ENCODE measurements at places on chromosomes 7 and 10.
A peak's percentile ranks its signal among the peaks of the same experiment; 100 is the strongest.

DNA sequence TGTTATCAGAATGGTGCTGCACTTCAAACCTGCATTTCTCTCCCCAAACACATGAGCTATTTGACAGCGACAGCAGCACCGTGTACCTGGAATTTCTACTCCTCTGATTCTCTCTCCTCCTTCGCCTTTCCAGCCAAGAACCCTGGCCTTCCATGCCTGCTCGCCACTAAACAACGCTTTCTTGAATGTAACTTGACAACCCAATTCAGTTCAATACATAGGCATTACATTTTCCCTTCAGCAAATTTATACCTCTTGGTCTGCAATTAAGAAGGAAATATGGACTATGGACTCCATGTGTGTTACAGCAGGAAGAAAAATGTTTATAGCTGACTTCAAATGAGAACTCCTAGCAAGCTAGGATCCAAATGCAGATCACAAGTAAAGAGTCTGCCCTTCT lies 162.6 kb upstream of the AUTS2 start:
- no peak for DNase-seq

DNA sequence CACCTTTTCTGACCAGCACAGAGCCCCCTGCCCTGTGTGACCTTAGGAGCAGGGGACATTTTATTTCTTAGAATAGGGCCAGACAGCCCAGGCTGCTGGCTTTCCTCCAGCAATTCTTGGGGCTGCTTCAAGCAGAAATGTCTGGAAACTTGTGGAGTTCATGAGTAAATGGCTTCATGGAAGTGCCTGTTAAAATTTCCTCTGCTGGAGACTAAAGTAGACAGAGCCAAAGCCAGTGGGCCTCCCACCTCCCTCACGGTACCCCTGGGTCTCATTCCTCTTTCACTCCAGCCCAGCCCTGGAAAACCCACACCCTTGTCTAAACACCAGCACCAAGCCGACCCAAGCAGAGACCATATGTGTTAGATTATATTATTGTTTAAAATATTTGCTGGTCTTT lies 505.5 kb upstream of the ZMIZ1 start:
- no peak for DNase-seq

DNA sequence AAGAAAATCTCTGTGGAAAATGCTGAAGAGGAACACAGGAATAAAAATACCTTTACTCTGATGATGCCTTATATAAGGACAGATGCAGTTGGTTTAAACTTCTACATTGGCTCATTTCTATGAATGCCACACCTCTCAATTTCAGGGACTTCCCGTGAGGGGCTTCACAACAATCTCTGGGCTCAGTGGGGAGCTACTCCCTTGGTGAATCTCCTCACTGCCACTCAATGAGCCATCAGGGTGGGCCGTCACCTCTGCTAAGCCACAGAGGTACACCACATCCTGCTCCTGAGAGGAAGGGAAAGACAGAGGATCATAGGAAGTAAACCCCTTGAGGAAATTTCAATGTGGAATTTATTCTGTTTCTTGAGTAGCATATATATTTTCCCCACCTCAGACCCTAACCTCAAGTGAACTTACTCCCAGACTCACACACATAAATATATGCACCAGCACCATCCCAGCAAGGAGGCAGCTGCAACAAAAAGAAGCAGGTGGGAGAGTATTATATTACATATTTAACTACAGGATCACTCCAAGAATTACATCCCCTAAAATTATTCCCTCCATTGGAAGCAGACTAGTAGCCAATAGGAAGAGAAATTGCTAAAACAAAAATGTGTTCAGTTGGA lies 63.3 kb upstream of the PRSS1 start:
- no peak for DNase-seq

DNA sequence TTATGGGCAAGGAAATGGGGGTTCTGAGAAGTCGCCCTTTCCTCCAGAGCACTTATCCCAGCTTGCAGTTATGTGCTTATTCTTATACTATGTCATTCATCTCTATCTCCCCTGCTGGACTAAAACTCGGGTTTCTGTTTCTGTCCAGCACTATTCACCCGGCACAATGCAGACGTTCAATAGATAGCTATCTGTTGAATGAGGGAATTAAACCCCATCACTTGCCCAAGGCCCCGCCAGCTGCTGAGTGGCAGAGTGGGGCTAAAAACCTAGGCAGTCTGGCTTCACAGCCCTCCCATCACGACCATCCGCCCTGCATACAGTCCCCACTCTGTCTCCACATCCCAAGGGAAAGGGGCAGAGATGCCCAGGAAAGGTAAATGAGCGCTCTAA lies 5.4 kb downstream of the SLIT1 start:
- no peak for DNase-seq

DNA sequence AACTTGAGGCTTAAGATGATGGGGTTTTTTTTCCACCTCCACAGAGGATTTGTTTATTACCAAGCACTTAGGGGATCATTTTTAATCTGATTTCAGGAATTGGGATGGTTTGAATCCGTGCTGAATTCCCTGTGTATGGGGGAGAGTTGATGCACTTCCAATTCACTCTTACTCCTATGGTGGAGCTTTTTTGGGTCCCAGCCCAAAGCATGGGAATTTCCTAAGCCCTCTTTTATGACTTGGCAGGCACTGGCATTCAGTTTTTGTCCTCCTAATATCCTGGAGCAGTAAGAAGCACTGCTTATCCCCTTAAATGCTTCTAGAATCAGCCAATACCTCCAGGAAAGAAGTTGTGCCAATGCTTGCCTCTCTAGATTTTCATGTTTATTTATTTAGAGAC lies 78.7 kb downstream of the HYCC1 start:
- no peak for DNase-seq

GRCh38 chr7:12314199-12314598 lies 89.5 kb downstream of the VWDE start:
- no peak for DNase-seq

- no peak for DNase-seq
These were observed 16.1 kb upstream of the FKBP9 start for GRCh38 chr7:32941181-32941580.

DNA sequence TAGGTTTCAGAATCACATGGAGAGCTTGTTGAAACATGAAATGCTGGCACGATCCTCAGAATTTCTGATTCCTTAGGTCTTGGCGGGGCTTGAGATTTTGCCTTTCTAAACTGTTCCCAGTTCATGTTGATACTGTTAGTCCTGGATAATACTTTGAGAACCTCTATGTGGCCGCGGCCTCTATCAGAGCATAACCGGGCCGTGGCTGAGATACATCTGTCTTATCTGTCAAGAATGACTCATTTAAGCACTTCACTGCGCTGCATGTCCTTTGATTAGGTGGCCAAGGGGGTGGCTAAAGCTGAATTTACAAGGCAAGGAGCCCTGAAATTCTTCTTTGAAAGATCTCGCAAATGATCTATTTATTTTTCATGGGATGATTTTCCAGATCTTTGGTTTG lies 66.9 kb downstream of the GALNT17 start:
- DNase-seq = no peak

DNA sequence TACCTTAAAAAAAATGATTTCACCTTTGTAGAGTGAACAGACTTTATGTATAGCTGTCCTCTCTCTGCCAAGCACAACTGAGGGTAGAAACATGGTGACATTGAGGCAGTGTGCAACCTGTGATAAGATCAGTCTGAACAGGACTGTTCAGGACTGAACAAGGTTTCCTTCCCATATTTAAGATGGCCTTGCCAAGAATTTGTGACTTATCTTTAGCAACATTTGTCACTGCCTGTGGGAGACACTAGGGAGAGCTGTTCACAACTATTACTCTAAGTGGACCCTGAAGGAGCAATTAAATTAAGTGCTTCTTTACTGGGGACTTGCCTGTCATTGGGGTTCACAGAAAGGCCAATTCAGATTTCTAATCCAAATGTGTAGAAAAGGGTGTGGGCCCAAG lies 6.7 kb downstream of the OR13A1 start:
- DNase-seq = peak; percentile 21

- no peak for DNase-seq
These were observed 105.8 kb downstream of the EXOC4 start for GRCh38 chr7:133358708-133359107.

DNA sequence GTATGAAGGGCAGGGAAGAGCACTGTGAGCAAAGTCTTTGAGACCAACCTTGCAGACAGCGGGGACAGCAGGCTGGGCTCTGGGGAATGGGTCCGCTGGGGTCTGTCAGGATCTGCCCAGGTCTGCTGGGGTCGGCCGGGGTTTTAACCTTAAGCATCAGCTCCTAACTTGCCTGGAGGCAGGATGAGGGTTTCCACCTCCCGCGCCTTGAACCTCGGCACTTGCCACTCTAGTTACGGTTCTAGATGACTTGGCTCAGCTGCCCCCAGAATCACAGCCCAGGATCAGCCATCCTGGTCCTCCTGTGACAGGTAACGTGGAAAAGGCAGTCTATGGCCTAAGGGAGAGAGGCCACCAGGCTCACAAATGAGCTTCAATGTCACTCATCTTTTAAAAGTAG lies 50.4 kb upstream of the CACUL1 start:
- no peak for DNase-seq

GRCh38 chr10:112465299-112465883 lies 18.4 kb downstream of the VTI1A start:
- no peak for DNase-seq

GRCh38 chr10:18399158-18399557 lies 252.2 kb downstream of the NSUN6 start:
- DNase-seq = no peak

DNA sequence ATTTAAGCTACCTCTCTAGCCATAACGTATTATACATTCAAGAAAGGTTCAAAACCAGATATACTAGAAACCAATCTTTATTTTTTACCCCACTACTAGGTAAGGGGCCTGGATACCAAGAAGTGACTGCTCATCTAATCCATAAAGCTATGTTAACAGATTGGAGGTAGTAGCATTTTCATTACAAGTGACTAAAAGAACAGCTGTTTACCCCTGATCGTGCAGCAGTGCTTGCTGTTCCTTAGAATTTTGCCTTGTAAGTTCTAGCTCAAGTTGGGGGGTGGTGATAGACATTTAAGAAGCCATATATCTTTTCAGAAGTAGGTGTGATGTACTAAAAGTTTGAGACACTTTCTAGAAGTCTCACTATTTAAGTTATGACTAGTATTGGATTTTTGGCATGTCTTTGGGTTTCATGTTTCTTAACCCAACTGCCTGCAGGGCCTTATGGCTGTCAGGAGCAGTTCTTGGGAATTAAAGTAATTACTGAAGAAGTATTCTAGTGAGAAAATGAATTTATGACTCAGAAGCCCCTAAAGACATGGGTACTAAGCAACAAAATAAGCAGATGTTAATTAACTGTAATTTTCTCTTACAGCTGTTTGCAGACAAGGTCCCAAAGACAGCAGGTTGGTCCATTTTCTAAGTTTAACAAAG lies 2.3 kb downstream of the PPIA start:
- DNase-seq = no peak

Measured in NAMALWA (cell line).